ENCODE measurements at places on chromosomes 13 and 19.
A peak's percentile ranks its signal among the peaks of the same experiment; 100 is the strongest.

DNA sequence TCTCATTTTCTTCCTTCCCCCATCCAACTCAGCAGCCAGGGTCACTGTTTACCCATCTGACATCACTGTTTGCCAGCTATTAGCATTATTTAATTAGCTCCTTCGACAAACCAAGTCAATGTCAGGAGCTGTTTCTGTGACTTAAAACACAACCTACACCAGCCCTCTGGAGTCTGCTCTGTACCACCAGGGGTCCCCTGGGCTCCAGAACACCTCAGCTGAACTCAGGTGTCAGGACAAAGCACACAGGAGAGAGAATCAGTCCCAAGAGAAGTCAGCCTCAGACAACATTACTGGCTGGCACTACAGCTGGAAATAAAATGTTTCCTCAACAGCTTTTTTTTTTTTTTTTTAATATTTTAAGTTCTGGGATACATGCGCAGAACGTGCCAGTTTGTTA lies 45.1 kb downstream of the DCLK1 start:
- DNase-seq = no peak

DNA sequence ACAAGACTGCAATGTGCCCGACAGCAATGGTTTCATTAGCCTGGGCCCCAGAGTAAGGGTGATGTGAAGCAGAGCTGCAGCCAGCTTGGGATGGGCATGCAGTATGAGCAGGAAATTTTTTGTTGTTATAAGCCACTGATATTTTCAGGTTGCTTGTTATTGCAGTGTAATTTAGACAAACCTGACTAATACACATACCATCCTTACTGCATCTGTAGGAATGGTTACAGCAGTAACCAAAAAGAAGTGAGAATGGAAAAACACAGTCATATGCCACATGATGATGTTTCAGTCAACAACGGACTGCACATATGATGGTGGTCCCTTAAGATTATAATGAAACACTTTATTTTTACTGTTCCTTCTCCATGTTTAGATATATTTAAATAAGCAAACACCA lies 8.6 kb upstream of the POMP start:
- no peak for DNase-seq

DNA sequence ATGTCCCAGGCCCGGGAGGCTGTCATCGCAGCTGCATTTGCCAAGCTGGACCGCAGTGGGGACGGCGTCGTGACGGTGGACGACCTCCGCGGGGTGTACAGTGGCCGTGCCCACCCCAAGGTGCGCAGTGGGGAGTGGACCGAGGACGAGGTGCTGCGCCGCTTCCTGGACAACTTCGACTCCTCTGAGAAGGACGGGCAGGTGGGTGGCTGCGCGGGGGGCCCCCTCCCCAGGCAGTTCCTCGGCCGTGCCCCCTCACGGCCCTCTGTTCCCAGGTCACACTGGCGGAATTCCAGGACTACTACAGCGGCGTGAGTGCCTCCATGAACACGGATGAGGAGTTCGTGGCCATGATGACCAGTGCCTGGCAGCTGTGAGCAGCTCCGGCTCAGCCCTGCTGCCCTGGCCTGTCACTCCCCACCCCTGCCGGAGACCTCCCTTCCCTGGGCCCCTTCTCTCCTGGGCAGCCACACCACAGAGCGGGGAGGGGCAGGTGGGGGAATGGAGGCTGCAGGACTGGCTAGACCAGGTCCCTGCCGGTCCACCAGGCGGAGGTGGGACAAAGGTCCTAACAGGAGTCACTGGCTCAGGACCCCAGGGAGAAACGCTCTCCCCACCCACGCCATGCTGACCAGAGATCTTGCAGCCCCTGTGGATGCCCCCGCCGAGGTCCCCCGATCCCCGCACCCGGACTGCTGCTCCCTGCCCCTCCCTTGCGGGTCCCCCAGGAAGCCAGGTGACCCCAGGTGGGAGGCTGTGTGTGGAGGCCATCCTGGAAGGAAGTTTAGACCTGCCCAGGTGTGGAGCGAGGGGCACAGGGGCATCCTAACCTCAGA lies 1.1 kb downstream of the CAPS start:
- DNase-seq = no peak

DNA sequence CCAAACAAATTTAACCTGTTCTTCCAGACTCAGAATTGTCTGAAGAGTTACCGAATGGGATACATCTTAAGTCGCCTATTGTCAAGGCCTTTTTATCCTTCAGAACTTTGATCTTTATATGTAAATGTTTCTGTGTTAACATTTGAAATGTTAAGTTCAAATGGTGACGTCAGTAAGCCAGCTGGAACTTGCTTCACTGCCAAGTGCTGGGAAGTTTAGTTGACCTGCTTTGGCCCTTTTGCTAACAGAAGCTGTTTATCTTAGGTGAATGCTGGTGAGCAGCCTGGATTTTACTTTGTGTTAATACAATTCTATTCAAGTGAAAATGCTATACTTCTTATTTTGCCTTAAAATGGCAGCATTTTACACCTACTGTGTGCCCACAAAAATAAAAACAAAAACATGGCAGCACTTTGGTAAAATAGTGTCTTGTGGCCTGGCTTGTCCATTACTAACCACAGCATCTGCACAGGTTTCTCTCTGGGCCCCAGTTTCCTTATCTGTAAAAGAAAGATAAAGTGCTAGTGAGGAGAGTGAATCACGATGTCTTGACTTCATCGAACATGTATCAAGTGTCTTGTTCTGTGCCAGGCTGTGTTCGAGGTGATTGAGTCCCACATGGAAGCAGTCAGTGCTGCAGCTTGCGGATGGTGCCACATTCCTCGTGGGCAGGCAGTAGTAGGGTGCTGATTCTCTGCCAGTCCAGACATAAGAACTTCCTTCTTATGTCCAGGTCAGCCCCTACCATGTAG lies 2.2 kb downstream of the NAXD start:
- DNase-seq = no peak

- DNase-seq = no peak
These were observed 75.2 kb downstream of the RXFP2 start for GRCh38 chr13:31814536-31814935.

- no peak for DNase-seq
These were observed 140.3 kb upstream of the SOX1 start for GRCh38 chr13:111926501-111927180.

GRCh38 chr13:100541897-100542825 lies 46.4 kb downstream of the GGACT start:
- DNase-seq = peak; percentile 76

DNA sequence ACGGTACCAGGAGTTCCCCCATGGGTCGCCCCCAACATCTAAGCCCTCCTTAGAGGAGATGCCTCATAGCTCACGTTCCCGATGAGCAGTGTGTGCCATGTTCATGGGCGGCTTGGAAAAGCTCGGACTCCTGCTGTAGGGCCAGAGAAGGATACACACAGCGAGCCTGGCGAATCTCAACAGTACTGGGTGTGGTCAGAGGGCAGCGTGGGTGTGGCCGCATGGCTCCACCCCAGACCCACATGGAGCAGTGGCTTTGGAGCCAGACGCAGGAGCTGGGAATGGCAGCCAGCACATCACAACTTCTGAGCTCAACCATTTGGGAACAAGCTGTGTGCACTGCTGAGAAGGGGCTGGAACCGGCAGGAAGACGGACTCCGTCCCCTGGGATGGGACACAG lies 15.6 kb downstream of the CAPS start:
- DNase-seq = no peak

GRCh38 chr19:1513499-1514294 lies 878 bp upstream of the ADAMTSL5 start:
- DNase-seq = no peak

DNA sequence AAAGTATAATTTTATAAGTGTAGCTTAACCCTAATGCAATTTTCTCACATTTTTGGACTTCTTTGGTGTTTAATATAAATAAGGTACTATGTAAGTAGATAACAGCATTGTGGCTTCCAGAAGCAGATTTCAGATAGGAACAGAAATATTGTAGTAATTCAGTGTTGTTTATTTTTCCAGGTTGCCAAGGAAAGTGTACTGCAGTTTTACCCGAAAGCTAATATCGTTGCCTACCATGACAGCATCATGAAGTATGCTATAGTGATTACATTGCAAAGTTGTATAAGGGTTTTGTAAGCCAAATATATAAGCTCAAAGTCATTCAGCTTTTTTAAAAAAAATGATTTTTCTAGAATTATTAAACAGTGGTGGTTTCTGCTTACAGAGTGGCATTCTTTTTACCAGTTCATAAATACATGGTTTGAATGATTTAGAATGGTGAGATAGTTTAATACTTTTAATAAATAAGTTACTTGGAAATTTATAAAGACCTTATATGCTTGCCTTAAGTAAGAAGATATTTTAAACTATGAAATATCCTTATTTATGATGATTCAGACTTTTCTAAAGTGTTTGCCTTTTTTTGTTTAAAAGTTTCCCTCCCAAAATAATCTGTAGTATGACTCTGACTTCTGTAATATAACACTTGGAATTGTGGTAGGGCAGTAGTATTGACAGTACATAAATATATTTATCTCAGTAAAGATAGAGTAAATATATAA lies 3.7 kb downstream of the UBA2 start:
- no peak for DNase-seq

DNA sequence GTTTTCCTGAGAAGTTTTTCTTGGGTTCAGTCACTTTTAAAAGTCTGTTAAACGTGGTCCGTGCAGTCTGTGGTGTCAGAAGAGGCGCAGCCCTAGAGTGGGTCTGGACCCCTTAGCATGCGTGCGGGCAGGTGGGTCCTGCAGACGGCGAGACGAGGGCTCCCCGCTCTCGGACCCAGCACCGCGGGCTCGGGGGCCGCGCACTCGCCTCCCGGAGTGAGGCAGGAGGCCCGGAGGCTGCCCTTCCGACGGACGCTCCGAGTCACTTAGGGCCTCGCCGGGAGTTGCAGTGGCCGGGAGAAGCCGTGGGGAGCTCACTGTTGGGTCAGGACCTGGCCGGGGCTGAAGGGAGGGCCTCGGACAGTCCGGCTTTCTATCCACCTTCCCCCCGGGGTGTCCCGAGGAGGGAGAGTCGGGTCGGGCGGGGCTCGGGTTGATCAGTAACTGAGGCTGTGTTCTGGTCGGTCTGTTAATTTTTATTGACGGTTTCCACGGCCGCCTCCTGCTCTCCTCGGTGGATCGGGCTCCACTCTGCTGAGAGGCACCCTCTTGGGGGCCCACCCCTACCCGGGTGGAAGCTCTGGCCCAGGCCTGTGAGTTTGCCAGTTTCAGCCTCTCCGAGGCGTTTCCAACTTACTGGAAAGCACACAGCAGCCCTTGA lies 1.3 kb downstream of the PTBP1 start:
- DNase-seq = no peak

DNA sequence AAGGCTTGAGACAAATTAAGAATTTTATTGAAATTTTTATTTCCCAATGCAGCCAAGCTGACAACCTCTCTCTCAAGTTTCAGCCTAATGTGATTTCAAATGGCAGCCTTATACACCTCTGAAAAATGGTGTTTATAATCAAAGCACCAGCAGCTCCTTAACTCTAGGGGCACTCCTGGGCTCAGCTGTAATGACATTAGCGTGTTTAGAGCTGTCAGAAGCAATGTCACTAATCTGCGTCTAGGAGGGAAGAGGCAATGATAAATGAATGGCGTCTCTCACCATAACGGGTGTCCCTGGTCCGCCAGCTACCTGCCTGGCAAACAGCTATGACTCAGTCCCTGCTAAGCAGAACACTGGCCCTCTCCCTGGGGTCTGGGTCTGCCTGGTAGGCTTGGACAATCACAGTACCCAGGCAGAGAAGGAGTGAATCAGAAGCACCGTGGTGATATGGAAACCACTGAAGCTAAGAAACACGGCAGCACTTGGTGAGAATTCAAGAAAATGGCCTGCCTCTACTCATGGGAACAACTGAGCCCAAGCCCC lies 131.8 kb upstream of the VSTM2B start:
- no peak for DNase-seq

DNA sequence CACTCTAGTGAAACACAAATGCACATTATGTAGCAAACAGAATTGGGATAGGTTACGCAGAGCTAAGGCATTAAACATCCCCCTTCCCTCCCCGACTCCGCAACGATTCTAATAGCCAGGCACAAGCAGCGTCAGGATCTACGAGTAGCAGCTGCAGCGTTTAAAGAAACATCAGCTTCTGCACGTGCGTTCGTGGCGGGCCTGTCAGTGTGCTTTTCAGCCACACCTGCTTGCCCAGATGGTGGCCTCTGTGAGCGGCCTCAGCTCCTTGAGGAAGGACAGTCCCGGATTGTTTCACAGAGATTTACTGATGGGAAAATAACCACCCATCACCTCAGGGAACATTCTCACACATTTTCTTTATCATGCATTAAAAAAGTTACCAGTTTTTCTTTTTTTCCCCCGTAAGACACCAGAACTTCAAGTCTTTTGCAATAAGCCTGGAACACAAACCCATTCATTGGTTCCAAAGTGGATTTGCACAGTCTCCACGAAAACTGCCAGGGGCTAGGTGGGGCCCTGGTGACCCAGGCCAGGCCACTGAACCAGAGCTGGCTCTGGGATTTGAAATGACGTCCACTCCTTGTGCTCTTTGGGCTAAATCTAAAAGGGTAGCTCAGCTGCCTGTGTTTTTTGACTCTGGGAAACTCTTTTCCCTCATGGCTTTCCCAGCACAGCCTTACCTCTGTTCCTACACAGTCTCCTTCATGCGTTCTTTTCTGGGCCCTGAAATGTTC lies 325.5 kb downstream of the KCNRG start:
- DNase-seq = no peak

DNA sequence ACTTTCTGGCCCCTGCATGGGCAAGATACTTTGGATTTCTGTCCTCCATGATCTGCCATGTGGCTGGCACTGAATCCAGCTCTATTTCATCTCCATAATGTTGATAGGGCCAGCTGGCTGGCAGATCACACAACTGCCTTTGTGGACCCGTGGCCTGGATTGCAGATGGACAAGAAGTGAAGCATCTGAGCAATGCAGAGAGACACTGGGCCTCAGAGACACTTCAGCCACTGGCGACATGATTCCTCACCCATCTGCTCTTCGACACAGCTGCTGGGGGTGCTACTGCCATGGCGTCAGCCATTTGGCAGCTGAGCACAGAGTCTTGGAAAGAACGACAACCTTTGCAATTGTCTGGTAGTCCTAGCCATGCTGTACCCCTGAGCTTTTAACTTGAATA lies 79.5 kb upstream of the MYO16 start:
- no peak for DNase-seq

GRCh38 chr13:35716186-35716585 lies 239.7 kb upstream of the MAB21L1 start:
- DNase-seq = no peak

GRCh38 chr19:29372091-29372415 lies 153.7 kb upstream of the VSTM2B start:
- no peak for DNase-seq

DNA sequence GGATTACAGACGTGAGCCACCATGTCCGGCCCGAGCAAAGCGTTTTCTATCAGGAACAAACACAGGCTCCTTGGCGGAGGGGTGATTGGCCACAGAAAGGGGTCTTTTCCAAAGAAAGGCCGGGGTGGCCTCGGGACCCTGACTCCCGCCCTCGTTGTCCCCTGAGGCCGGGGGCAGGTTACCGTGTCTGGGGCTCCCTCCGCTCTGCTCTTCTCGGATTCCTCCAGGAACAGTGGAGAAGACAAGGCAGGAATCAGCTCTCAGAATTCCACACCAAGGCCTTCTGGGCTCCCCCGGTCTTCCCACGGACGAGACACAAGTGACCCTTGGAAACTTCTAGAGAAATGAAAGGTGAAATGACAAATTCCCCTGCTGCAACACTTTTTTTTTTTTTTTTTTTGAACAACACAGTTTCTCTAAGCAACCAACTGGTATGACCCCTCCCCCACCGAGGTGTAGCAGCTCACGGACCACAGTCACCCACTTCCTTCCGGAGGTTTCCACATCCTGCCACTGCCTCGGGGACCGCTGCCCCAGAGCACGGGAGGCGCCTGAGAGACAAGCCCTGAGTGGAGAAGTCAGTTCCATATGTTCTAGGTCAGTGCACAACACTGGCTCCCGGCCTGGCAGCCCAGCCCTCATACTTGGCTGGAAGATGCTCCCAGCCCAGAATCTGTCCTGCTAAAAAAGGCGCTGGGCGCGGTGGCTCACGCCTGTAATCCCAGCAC lies 11.0 kb downstream of the MOB3A start:
- peak; percentile 93 for DNase-seq
